Adipocyte (in vitro differentiated cells): ENCODE measurements at places on chromosomes 2 and 18.
A peak's percentile ranks its signal among the peaks of the same experiment; 100 is the strongest.

- DNase-seq: peak; percentile 88
These were observed at the start of gene MTX2 for GRCh38 chr2:176269319-176270099. Gene MTX2 (plus strand): TSS chr2:176269442. CDS start chr2:176269630, 188 bp downstream.

DNA sequence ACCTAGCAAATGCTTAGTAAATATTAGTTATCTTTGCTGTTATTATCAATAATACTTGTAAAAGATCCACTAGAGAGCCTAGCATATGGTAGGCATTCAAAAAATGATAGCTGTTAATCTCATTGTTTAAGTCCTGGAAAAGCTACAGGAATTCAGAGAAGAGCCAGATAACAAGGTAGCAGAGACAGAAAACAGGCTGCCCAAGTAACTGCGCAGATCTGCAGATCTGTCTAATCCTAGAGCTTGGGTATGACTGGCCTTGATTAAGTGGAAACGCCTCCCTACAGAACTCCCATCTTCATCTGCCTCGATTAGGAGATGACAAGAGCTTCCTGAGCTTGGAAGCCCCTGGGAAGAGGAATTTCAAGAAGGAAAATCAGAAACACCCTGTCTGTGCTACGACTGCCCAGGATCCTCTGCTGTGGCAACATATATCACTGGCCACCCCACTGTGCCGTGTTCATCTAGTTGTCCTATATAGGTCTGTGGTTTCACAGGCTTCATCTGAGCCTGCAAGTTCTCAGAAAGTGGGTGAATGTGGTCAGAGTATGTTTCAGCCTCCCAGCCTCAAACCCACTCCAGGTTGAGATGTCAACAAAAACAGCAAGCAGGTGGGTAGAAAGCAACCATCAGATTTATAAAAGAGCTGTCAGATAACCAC lies 151.5 kb upstream of the PKDCC start:
- DNase-seq: no peak

DNA sequence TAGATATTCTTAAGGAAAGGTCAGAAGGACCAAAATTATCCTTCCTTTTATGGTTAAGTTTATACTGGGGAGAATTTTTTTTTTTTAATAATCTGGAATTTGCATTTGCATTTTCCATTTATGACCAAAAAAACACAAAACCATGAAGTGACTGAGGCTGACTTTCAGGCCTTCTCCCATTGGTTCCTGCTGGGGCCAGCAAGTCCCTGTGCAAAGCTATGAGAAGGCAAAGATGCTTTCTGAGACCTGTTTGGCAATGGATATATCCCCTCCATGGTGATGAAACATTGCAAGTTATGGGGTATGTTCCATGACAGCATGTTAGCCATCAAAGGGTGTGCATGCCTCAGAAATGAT lies 60.8 kb downstream of the KIAA2012 start:
- DNase-seq: no peak

DNA sequence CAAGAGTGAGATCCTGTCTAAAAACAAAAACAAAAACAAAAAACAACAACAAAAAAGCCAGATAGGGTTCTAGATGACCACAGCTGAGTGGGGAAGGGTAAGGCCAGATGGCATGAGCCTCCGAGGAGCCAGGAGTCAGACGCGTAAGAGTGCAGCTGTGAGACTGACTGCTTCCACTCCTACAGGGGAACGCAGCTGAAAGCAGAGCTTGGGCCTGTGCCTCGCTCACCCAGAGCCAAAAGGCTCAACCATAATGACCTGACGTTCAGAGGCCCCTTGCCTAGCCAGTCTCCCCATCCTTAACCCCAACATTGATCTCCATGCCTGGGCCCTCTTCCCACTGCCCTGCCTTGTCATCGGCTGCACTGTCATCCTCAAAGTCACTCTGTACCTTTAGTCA lies 26.5 kb upstream of the NCL start:
- no peak for DNase-seq

GRCh38 chr2:219174801-219175200 lies 1.9 kb downstream of the CNPPD1 start:
- no peak for DNase-seq

- no peak for DNase-seq
These were observed 71.4 kb upstream of the LDLRAD4 start for GRCh38 chr18:13147130-13147529.

- no peak for DNase-seq
These were observed 269.5 kb upstream of the ZSWIM2 start for GRCh38 chr2:187118331-187119099.

DNA sequence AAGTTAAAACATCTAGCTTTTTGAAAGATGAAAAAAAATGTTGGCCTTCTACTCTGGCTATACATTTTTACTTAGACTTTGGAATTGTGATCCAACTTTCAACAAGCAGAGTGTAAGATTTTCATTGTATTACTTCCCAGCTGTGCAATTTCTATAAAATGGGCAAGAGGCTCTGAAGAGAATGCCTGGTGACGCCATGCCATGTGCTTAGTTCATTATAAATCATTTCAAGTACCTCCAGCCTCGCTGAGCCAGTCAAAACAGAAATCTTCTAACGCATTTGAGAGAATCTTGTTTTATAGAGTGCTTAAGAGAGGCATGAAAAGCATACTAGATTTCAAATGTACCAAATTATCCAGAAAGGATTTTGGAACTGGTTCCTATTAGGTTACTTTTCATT lies 10.1 kb upstream of the STK17B start:
- no peak for DNase-seq

DNA sequence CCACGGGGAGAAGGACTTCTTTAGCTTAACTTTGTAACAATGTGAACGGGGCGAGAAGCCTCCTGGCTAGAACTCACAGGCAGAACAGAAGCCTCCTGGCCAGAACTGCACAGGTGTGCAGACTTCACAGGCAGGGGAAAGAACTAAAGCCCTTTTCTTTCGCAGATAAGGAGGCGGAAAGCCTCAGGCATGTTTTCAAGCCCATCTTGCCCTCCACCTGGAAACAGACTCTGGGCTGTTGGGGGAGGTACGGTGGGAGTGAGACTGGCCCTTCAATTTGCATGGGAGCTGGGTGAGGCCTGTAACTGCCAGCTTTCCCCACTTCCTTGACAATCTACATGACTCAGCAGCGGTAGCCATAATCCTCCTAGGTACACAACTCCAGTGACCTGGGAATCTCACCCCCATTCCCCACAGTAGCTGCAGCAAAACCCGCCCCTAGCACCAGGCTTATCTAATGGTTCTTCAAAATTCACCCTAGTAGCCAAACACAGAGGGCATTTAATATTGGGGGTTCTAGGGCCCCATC lies 22.9 kb upstream of the ABCA12 start:
- no peak for DNase-seq
